ENCODE measurements at places on chromosomes 1 and 21. TPM values are rescaled to one million over a fixed set of nuclear protein-coding genes. Genes with fewer than 3 reads are reported as not detected.

GRCh38 chr1:184608581-184608980 lies 146.1 kb downstream of the EDEM3 start:
- DNase-seq = no peak

The CFAP74 gene
- not detected for total RNA-seq

DNA sequence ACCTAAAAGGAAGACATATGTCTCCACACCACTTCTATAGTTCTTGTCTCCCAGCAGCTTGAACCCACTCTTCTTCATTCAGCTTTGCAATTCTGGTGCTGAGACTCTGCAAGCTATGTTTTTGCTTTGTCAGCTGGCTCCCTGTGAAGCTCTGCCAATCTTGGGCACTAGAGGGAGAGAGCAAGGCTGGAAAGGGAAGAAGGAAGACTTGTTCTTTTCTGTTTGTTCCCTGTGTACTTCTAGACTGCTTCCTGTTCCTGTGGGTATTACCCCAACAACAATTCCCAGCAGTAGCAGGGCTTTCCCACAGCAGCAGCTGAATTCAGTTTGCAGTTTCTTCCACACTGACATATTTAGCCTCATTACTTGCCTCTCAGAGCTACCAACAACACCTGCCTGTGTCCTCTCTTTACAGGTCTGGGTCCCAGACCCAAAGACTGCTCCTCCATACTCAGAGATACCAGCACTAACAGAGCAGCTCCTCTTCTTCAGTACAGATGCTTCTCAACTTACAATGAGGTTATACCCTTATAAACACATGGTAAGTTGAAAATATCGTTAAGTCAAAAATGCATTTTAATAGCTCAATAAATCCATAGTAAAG lies 275.2 kb upstream of the NEGR1 start:
- no peak for DNase-seq

- DNase-seq = peak; percentile 81
Observed at GRCh38 chr1:226990133-226990716, 50.1 kb downstream of the COQ8A start.

GRCh38 chr1:149906570-149907075 lies 7.3 kb downstream of the BOLA1 start:
- no peak for DNase-seq

GRCh38 chr1:96387785-96388184 lies 333.8 kb upstream of the PTBP2 start:
- no peak for DNase-seq

DNA sequence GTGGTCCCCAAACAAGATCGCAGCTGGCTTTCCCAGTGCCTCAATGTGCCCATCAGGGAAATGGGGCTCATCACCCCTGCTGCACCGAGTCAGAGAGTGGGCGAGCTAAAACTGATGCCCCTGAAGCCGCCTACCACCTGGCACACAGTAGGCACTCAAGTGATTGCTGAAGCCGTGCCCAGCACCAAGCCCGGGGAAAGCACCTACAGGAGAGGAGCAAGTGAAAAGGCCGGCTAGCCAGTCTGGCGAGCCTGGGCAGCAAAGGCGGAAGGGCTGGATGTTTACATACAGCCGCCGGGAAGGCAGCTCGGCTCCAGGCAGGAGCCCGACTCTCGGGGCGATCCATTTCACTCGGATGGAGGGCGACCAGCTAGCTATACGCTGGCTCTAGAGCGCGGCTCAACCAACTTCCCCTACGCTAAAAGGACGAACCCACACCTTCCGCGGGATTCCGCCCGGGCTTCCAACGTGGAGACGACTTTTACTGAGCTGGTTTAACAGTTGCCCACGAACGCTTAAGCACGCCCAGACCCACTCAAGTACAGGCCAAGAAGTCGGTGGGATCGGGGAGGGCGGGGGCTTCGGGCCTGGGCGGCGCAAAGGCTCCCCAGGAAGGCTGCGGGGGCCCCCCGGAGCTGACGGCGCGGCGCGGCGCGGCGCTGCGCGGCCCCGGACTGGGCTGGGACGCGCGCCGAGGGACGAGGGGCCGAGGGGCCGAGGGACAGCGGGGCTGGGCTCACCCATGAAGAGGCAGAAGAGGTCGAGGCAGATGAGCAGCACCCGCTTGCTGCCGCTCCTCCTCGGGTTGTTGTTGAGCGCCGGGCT lies 1.0 kb downstream of the PLPP3 start:
- peak; percentile 68 for DNase-seq

GRCh38 chr21:26683996-26684395 lies 110.9 kb upstream of the CYYR1 start:
- DNase-seq = no peak

- DNase-seq = no peak
Observed at GRCh38 chr21:29431178-29431577, 132.5 kb downstream of the BACH1 start.

DNA sequence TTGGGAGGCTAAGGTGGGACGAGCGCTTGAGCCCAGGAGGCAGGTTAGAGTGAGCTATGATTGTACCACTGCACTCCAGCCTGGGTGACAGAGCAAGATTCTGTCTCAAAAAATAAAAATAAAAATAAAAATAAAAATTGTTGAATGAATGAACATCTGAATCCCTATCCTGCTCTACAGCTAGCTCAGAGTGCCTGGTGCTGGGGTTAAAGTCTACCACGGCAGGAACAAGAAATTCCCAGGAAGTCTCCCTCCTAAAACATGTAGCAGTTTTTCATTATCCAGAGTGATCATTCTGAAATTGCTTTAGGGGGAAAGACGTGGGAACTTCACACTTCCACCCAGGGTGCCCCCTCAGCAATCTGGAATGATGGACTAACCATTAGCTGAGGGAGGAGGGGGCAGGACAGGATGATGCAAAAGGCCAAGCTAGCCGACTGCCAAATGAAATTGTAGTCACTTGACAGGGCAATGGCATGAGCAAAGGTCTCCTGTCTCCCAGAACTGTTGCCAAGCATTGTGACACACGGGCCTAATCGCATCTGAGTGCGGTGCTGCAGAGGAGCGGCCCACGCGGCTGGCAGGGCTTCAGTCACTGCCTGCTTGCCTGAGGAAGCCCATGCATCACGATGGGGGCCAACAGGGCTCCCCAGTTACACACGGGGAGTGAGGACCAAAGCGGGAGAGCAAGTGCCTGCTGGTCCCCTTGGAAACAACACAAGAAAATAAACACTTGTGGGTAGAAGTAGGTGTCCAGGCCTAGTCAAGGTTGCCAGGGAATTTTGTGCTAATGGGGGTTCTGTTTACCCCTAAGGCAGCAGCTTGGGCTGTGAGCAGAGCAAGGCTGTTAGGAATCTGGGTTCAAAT lies 85.7 kb downstream of the NENF start:
- peak; percentile 86 for DNase-seq

GRCh38 chr1:10553118-10553517 lies 78.4 kb downstream of the PEX14 start:
- DNase-seq = no peak

The NDC1 gene
- total RNA-seq = 11.1 TPM

- DNase-seq = no peak
Observed at GRCh38 chr1:101453844-101454243, 217.0 kb downstream of the S1PR1 start.

The ACOT11 gene
- total RNA-seq = 74.9 TPM

DNA sequence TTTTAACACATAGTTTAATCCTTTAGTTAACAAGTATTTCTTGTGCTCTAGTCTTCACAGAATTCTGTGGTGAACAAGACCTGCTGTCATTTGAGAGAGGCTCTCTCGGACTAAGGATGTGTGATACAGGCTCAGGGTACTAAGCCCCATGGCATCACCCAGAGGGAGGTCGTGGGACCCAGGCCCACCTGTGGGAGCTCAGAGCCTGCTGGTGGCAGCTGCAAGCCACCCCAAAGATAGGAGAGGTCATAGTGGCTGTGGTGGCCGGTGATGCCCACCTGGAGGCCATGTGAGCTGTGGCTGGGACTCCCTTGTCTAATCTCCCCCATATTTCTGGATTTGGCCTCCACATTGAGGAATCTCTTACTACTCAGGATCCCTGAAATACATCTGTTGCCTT lies 22.0 kb downstream of the NENF start:
- DNase-seq = no peak

DNA sequence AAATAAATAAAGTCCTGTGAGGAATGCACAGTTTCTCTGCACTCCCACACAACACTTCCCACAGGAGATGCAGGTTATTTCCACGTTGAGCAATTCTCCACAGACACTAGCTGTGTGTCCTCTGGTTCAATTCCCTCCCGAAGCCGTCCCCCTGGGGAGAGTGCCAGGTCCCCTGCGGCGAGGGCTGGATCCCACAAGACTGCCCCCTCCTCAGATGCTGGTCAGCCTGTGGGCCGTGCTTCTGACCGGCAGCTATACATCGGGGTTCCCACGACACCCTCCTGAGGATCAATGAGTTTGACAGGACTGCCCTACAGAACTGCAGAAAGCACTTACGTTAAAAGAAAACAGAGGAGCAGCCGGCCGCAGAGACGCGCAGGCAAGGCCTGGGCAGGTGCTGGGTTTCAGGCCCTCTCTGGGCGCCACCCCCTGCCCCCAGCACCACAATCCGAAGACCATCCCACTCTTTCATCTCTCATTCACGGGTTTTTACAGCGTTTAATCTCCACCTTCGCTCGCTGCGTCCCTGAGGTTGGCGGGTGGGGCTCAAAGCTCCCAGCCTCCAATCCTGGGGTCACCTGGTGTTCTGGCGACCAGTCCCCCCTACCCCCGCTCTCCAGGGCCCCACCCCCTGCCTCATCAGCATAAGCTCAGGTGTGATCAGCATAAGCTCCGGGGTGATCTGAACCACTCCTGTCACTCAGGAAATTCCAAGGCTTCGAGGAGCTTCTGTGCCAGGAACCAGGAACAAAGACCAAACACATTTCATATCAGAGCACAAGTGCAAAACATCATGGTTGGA lies 9.3 kb downstream of the SLC35E2B start:
- DNase-seq = no peak

GRCh38 chr1:82018319-82018718 lies 217.6 kb downstream of the ADGRL2 start:
- no peak for DNase-seq

- DNase-seq = no peak
Observed at GRCh38 chr1:236091933-236092318, 27.0 kb upstream of the NID1 start.

GRCh38 chr1:184465489-184466146 lies 78.8 kb downstream of the C1orf21 start:
- DNase-seq = no peak

DNA sequence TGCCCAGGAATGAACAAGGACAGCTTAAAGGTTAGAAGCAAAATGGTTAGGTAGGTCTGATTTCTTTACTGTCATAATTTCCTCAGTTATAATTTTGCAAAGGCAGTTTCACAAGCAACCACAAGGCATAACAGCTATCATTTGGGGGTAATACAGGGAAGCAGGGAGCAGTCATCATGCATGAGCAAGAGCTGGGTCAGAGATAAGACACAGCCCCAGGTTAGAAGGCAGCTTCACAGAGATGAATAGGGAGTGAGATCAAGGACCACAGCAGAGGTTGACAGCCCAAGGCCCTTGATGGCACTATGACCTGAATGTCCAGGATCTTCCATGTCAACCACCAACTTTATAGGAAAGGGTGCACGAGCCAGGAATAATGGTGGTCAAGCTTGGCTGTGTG lies 9.0 kb upstream of the CSRP1 start:
- DNase-seq = no peak

DNA sequence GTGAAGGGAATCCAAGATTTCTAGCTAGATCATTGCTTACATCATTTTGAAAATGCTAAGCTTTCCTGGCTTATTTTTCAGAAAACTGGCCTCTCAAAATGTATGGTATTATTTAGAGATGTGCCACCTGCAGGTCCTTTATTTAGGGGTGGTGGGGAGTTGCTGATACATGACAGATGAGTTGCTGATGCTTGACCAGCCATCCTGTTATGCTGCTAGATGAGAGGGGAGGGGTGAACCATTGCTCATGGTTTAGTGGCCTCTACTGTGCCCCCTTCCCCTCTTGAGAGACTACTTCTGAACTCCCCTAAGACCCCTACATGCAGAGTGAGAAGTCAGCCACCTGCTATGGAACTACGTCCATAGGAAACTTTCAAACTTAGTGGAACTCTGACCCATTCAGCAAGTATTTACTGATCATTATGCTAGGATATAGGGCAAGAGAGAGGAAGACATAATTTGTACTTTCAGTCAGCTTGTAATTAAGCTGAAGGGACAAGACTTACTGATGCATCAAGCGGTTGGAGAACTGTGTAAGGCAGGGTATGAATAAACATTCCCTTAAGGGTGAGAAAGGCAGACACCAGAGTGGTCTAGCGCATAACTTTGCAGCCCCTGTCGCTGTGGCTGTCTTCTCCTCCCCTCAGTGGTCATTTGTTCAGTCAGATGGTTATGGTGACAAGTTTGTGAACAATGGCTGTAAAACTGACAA lies 34.6 kb downstream of the SLAMF6 start:
- DNase-seq = no peak

GRCh38 chr1:112893288-112894009 lies 62.5 kb downstream of the SLC16A1 start:
- DNase-seq = no peak

GRCh38 chr1:19504796-19505692 lies 19.7 kb upstream of the CAPZB start:
- no peak for DNase-seq

DNA sequence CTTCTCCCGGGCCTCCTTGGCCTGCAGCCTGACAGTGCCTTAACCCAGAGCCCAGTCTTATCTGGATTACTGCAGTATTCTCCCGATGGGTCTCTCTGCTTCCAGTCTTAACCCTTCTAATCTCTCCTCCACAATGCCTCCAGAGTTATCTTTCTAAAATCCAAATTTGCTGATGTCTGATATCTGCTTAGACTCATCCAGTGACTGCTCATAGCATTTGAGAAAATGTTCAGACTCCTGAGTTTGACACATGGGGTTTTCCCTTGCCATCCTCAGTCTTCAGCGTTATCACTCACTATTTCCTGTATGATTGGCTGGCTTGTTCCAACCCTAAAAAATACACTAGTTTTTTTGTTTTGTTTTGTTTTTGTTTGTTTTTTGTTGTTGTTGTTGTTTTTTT lies 102.0 kb downstream of the FMN2 start:
- no peak for DNase-seq

- no peak for DNase-seq
Observed at GRCh38 chr1:59804301-59804700, 10.4 kb upstream of the HOOK1 start.

DNA sequence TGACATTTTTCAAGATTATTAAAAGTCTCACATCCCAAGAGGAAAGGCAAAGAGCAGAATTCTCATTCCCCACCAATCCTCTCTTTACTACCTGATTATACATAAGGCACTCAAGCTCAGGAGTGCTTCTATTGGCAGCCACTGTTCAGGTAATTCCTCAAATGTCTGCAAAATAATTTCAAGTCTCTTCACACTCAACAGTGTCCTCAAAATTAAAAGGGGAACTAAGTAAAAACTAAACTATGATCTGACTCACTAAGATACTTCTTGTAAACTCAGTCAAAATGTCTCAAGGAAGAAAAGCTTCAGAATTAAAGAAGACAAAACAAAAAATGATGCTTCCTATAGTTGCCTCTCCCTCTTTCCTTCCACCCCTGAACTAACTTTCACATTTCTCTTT lies 135.6 kb downstream of the GPATCH2 start:
- DNase-seq = no peak

The GRIK3 gene
- 0.79 TPM for total RNA-seq
